Activated CD8-positive, alpha-beta memory T cell treated with anti-CD3 and anti-CD28 coated beads for 1 hour (primary cell): ENCODE measurements at places on chromosomes 16 and 17.

GRCh38 chr17:64343833-64344637 lies 46.6 kb downstream of the PECAM1 start:
- DNase-seq, result no peak

GRCh38 chr16:24943471-24943870 lies 71.7 kb downstream of the ARHGAP17 start:
- no peak for DNase-seq

- DNase-seq, result no peak
Measured at GRCh38 chr17:21239680-21240368, 13.4 kb downstream of the NATD1 start.

GRCh38 chr16:24156777-24157176 lies 99.4 kb upstream of the CACNG3 start:
- DNase-seq, result no peak

DNA sequence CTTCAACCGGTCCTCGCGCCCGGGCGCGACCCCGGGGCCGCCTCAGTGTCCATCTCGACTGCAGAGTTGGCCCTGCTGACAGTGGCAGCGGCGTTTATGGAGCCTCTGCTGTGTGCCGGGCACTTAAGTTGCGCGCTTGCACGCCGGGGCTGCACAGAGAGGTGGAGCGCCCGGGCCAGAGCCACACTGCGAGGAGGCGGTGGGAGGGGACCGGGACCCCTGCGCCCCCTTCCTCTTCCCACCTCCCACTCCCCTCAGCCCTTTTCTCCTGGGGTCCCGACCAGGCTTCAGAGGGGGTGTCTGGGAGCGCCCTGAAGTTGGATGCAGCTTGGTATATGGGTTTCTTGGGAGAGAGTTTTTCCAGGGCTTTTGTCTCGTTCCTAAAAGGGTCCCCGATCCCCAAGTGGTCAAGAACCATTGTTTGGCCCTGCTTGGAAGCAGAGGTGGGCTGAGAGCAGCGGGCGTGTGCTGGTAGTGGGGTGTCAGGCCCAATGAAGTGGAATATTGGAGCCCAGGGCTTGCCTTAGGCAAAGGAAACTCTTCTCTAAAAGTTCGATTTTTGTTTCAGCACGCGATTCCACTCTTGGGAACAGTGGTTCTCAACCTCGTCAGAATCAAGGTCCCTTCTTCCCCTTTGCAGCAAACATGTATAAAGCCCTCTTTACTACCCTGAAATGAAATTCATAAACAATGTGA lies 605 bp downstream of the MRTFB start:
- DNase-seq, result no peak

DNA sequence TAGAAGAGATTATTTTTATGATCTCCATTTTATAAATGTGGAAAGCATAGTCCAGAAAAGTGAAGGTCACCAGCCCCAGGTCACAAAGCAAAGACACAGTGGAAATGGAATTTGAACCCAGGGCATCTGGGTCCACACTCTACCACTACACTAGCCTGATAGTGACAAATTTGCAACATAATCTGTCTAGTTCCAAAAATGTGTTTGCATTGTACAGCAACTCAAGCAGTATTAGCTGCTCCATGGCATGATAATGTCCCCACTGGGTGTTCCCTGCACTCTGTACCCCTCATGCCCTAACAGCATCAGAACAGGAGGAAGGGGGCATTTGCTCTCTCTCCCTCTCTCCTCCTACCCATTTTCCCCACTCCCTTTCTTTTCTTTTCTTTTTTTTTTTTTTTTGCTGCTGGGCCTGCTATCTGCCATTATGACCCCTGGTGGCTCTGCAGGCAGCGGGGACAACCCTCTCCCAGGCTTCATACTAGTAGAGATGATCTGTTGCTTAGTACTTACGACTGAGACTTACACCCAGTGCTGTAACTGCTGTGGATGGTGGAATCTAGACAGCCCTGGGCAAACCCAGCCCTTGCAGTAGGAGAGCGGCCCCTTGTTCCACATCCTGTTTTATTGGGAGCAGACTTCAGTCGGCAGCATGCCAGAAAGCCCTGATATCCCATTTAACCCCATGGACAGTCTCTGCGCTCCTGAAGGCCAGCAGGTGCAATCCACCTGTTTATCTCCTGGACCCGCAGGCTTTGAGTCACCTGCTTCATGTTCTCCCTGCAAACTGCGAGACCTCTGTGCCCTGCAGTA lies 306.3 kb downstream of the SOX9 start:
- DNase-seq, result no peak

DNA sequence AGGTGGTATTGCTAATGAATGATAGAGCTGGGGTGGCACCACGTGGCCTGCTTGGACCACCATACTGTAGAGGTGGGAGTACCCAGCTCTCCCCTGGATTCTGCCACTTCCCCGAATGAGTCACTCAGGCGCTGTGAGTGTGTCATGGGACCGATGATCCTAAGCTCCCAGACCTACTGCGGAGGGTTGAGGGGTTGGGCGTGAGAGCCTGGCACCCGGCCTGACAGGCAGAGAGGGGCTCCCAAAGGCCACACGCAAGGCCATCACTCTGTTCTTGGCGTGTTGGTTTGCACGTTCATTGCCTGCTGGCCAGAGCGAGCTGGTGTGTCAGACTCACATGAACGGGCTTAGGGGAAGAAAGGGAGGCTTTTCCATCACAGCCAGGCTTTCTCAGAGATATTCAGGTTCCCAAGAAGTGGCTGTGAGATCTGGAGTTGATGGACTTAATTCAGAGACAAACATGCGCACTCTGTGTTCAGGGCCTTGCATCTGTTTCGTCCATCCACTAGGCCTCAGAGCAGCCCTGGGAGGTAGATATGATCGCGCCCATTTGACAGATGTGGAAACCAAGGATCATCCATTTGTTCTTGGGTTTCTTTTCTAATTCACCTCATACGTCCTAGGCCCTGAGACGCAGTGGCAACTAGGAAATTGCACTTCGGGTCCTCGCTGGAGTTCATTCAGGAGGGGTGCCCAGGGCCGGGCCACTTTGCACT lies 41.4 kb downstream of the CMIP start:
- no peak for DNase-seq
